Muscle of leg (tissue), 16 donors: ENCODE measurements at places on chromosomes 16 and 17. TPM values are rescaled to one million over a fixed set of nuclear protein-coding genes. Genes with fewer than 3 reads are reported as not detected.
A peak's percentile ranks its signal among the peaks of the same experiment; 100 is the strongest.

STAT5A gene
- 16.4 TPM for polyA plus RNA-seq

TMEM235 gene
- polyA plus RNA-seq = 0.10 TPM

DNA sequence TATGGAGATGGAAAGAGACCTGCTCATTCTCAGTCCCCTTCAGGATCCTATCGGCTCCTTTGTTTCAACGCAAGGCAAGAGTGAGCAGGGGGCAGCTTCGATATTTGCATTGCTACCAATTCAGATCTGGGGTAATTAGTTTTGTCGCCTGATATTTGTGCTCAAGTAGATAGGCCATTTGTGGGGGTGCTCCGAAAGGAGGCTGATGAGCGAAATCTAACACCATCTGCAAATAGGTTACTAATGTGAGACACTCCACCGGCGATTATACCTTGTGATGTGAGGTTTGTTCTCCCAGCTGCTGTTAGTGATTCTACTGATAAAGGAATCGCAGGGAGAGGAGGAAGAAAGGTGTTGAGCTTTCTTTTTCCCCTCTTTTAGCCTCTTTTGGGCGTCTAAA is 31.5 kb downstream of the WSCD1 start:
- no peak for DNase-seq

DNA sequence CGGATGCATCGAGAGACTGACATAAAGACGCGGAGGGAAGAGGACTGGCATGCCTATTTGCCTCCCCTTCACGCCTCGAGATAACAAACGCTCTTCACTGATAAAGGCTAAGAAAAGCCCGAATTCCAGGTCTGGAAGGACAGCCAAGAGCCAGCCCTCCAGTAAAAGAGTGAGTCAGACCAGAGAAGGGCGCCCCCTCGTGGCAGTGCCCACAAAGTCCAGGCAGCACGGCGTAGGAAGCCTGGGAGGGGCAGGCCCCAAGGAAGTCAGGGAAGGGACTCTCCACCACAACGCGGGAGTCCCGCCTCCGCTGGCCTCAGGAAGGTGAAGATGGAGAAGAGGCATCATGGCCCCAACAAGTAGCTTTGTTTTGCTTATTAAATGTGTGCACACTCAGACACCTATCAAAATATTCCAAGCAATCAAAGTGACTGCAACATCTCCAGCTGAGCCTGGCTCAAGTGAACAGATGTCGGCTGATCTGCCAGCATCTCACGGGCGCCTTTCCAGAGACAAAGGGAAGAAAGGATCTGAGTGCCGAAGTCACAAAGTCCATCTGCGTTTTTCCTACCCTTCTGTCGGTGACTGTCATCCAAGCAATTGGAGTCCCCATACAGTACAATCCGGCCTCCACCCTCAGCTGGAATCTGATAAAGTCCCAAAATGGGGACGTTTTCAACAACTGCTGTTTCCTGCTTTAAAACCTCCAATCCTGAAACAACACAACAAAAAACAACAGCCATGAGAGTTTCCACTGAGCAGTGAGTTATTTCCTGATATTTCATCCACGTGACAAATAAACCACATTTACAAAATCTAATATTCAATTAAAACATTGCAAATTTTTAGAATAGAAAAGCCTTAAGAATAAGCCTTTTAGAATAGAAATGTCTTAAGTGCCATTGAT is 20.4 kb upstream of the SLC38A8 start:
- DNase-seq = peak; percentile 56

GRCh38 chr17:67993998-67994361 is 2.3 kb downstream of the C17orf58 start:
- no peak for DNase-seq
